ENCODE measurements at places on chromosomes 13 and 19. TPM values are rescaled to one million over a fixed set of nuclear protein-coding genes. Genes with fewer than 3 reads are reported as not detected.
A peak's percentile ranks its signal among the peaks of the same experiment; 100 is the strongest.

MAP1S gene
- total RNA-seq = 17.0 TPM

ERICH4 gene
- not detected for total RNA-seq

CFAP97D2 gene
- not detected for total RNA-seq

ZNF430 gene
- total RNA-seq = 15.3 TPM

PDCD2L gene
- total RNA-seq = 24.4 TPM

CYP2A6 gene
- not detected for total RNA-seq

PTPRH gene
- total RNA-seq = 0.79 TPM

ATXN8OS gene
- total RNA-seq = not detected

DNA sequence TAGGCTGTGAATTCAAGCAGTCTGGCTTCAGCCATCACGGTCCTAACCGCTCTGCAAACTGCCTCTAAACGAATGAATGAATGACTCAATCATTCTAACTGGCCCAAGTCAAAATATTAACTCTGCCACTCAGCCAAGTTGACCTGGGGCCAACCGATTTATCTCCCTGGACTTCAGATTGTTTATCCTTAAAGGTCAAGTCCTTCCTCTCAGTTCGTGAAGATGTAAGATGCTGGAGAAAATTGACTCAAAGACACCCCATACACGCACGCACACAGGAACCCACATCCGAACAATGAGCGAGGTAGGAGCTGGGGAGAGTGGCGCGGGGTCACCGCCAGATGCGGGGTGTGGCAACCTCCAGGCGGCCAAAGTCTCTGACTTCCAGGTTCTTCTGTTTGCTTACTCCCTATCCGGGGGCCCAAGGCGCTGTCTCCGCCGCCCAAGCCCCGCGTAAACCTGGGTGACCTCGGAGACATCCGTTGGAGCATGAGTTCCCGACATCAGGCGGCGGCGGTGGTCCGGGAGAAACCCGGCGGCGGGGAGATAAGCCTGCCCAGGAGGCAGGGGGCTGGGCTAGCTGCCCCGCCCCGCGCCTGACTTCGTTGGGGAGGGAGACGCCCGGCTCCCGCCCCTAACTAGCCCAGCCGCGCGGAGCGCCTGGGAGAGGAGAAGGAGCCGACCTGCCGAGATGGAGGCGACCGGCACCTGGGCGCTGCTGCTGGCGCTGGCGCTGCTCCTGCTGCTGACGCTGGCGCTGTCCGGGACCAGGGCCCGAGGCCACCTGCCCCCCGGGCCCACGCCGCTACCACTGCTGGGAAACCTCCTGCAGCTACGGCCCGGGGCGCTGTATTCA lies at the start of gene CYP2S1:
Gene CYP2S1, plus strand, starts transcription at position 646 of the 856 bp plus-strand sequence. Its CDS starts 46 bp downstream, at position 692.
- peak; percentile 64 for DNase-seq

DNA sequence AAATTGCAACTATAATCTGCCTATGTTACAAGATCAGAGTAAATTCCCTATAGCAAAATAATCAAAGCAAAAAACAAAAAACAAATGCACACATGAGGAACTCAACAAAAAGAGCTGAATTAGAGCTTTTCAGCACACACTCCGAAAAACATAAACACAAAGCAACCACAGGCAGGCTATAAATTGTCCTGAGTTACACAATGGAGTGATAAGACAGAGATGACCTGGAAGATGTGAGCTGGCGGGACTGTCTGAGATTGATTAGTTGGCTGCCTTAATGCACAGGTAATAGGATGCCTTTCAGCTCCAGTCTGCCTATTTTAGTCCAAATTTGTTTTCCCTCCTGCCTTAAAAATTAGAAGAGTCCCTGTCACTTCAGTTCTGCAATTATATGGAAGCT lies 159.0 kb upstream of the FNDC3A start:
- DNase-seq = peak; percentile 49

- DNase-seq = no peak
These were observed 340.5 kb downstream of the ZNF536 start for GRCh38 chr19:30712431-30713337.

GRCh38 chr19:42089191-42089750 lies 13.3 kb downstream of the ZNF574 start:
- DNase-seq = no peak

GRCh38 chr13:109704771-109705635 lies 81.4 kb downstream of the IRS2 start:
- DNase-seq = no peak

- DNase-seq = peak; percentile 57
These were observed 536.7 kb upstream of the HTR2A start for GRCh38 chr13:47433461-47434005.

GRCh38 chr13:109331011-109331433 lies 455.4 kb downstream of the IRS2 start:
- DNase-seq = no peak

DNA sequence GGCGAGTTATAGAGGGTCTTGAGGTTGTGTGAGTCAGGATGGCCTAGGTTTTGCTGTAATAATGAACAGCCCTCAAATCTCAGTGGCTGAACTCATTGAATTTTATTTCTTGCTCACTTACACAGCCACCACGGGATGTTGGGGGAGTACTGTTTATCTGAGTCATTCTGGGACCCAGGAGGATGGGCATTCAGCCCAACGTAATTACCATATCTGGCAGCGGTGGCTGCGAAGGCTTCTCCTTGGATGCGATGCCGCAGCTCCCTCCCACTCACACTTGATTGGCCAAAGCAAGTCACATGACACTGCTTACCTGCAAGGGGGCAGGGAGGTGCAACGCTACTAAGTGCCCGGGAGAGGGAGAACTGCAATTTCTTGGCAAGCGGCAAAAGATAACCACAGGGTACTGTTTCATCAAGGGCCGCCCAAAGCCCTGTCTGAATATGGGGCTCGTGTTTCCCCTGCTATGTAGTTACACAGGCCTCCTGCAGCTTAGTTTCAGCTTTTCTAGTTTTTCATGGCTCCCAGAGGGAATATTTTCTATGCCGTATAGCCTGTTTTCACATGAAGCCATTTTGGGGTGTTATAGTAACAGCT lies 19.9 kb downstream of the ZSWIM9 start:
- peak; percentile 74 for DNase-seq

DNA sequence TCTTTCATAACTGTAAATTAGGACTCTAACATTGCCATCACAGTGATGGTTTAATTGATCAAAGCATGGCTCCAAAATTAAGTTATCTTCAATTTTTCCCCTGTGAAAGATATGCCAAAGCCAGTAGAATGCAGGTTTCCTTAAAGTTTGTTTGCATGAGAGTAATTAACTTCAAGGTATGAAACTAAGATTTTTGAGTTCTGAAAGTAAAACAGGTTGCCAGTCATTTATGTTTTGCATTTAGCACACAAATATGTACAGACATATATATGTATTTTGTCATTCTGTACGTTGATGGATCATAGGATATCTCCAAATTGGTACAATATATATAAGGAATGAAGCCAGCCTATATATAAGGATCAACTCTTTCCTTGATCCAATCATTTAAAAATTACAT lies 23.6 kb upstream of the NDFIP2 start:
- DNase-seq = no peak

- DNase-seq = peak; percentile 99
These were observed 3.2 kb downstream of the EPOR start for GRCh38 chr19:11380653-11381537.

- DNase-seq = no peak
These were observed 4.6 kb downstream of the RBM26 start for GRCh38 chr13:79401259-79402070.

- no peak for DNase-seq
These were observed 134.6 kb downstream of the ATP11A start for GRCh38 chr13:112824429-112824828.

Measured in M059J (cell line).